ENCODE measurements at places on chromosomes 5 and 9.

DNA sequence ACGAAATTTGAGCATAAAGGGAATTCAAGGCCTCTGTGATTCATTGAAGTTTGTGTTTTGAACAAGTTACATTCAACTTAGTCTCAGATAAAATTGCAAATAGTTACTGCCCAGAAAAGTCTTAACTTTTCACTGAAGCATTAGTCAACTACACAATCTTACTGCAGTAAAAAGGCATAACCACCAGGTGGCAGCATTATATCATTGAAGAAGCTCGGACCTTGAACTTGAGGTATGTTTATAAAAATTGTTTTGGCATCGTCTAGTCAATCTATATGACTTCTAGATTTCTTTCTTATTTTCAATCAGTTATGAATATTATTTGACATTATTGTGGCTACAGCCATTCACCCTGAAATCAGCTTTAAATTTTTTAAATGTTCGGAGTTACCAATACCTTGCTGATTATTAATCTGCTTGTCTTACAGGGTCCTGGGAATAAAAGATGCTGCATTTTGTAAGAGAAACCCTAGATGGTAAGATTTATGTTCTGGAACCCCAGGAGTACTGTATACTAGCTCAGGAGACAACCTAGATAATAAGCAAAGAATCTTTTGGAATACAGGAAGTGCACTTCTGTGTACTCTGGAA, 83.9 kb upstream of the GRAMD2B start:
- DNase-seq = peak; percentile 68

- DNase-seq = no peak
These were observed 137.3 kb upstream of the KIF2A start for GRCh38 chr5:62168506-62169281.

GRCh38 chr5:151949701-151950308, 25.2 kb upstream of the GLRA1 start:
- no peak for DNase-seq

GRCh38 chr5:72681781-72682180, 134.7 kb upstream of the TNPO1 start:
- DNase-seq = no peak

GRCh38 chr9:130260816-130261765, 4.5 kb upstream of the HMCN2 start:
- no peak for DNase-seq

GRCh38 chr5:26148569-26149107, 889.7 kb downstream of the CDH9 start:
- DNase-seq = no peak

All from NCI-H446 (cell line).